Urinary bladder (tissue), 4 donors: ENCODE measurements at places on chromosomes 7 and 10. TPM values are rescaled to one million over a fixed set of nuclear protein-coding genes. Genes with fewer than 3 reads are reported as not detected.

DNA sequence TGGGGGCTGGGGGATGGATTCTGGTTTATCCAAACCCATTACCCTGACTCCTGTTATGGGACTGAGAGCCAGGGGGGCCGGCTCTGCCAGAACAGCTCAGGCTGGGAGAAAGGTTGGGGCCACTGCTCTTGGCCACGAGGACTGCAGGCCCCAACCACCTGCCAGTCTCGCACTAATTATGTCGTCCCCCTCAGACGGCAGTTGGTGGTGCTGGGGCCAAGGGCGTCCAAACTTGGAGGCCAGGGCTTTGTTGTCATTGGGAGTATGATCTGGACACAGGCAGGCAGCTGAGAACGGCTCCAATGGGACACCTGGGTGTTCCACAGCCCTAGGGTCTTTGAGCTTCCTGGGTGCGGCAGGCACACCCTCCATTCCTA, 34.7 kb downstream of the DRGX start:
- DNase-seq = no peak

GRCh38 chr7:42964849-42965805, 33.0 kb downstream of the MRPL32 start:
- DNase-seq = no peak

GRCh38 chr7:10075866-10076265, 897.8 kb upstream of the PHF14 start:
- no peak for DNase-seq

Gene WEE2
- 0.42 TPM for total RNA-seq

DNA sequence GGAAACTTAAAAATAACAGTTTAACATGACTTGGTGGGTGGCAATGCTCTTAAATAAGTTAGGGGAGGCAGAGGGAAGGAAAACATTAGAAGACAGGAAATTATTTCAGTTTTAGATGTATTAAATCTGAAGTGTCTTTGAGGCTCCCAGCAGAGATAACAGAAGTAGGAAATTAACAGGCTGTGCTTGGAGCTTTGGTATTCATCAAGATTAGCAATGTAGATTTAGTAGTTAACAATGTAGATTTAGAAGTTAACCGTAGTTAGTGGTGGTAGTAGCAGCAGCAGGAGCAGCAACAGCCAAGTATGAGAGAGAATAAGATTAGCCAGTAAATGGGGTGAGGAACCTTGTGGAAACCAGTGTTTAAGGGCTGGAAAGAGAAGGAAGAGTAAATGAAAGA, 48.7 kb upstream of the UBN2 start:
- no peak for DNase-seq

DNA sequence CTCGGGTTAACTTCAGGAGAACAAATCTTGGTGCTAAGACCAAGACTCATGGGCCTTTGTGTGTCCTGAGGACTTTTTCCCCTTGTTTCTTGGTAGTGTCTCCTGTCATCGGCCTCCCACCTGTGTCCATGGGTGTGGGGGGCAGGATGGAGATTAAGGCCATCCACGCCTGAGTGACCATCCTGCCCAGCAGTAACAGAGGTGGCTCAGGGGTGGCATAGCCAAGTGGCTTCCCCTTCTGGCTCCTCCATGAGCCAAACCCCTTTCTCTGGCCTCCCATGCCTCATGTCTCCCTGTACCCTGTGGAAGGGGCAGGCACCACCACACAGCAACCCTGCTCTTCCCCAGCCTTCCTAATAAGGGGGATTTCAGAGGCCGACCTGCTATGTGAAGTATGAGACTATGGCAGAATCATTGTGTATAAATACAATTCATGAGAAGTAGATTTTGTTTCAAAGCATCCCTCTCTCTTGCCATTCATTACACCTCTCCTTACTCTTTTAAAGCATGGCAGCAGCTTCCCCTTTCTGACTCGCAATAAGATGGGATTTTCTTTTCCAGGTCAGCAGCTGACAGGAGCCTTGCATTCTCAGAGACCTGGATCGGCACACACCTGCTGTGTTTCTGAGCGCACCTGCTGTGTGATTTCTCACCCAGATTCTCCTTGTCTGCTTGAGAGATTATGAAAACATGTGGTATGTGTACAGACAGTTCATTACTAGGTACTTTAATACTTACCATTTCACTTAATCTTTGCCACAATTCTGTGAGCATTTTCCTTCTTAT, 102.5 kb downstream of the XPNPEP1 start:
- DNase-seq = no peak

DNA sequence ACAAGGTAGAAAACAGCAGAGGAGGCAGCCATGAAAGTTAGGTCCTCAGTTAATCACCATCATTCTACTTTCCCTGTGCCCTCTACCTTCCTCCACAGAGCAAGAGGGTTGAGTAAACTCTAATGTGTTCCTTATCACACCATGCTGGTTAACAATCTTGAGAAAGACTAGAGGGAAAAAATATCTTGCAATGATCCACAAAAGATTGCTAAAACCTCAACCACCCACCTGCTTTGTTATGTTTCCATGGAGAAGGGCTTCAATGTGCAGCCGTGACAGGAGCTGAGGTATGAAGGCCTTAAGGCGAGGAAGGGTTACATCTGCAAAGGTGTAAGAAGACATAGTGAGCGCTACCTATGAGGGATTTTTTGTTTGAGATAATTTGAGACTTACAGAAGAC, 103.9 kb downstream of the IDE start:
- DNase-seq = no peak

Gene ANKRD16
- 8.8 TPM for total RNA-seq

GRCh38 chr10:106582291-106582690, 582.2 kb downstream of the SORCS1 start:
- no peak for DNase-seq

GRCh38 chr7:81676105-81676811, 93.6 kb downstream of the HGF start:
- DNase-seq = no peak

Gene UPK3BL1
- total RNA-seq = 135 TPM

DNA sequence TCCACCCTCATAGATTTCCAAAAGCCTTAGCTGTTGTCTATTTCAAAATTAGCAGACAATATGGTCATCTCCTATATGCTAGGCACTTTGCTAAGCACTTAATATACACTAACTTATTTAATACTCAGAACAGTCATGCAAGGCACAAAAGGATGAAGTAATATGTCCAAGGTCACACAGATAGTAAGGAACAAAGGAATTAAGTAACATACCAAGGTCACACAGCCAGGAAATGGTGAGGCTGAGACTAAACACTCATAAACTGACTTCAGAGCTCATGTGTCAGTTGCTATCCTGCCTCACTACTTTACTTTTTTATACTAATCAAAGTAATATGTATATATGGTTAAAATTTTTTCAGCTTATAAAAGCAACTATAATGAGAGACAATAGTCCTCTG, 23.6 kb upstream of the HIBADH start:
- DNase-seq = no peak

Gene IKZF1
- 7.8 TPM for total RNA-seq

Gene CACNB2
- 40.4 TPM for total RNA-seq

GRCh38 chr7:108252177-108252576, 122.0 kb upstream of the LAMB4 start:
- DNase-seq = no peak

DNA sequence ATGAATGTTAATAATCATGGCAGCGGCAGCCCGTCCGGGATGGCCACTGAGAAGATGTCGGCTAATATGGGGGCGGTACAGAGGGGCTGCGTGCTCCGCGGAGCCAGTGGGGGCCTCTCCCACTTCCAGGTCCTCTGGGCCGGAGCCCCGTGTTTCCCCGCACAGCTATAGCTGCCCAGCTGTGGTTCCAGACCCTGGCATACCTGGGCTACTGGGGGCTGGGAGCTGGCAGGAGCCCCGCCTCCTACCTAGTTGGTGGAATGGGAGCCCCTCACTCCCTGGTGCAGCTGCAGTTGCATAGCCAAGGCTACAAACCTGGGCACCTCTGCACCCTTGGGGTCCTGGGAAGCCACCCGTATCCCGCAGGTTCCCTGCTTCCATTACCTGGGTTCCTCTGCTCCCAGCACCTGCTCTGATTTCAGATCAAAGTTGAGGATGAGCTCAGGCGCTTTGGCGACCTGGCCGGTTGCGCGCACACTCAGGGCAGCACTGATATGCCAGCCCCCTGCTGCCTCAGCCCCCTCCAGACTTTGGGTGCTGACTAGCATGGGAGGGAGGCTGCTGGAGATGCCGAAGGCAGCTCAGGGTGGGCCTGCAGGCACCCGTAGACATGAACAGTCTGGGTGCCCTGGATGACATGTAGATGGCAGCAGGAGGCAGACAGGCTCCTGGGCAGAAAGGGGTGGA, 236.5 kb upstream of the SEMA3D start:
- DNase-seq = no peak

Gene NPFFR1
- 0.05 TPM for total RNA-seq

GRCh38 chr10:27526242-27526641, 22.1 kb downstream of the RAB18 start:
- no peak for DNase-seq

DNA sequence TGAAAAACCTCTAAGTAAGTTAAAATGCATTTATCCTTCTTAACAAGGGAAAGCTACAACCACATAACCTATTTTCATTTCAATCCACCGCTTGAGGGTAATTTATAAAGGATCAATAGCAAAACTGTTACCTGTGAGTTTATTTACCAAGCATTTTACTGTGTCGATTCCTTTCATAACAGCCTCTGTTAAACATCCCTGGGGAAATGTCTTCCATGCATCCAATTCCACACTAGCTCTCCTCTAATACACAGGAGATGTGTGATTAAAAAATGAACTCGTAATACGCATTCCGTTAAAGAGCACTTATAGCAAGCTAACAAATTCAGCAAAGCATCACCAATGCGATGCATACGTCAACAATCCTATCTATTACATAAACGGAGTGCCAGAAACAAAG, 185.7 kb downstream of the SFMBT2 start:
- no peak for DNase-seq

GRCh38 chr10:15084502-15084922, 4.1 kb downstream of the ACBD7 start:
- DNase-seq = peak; percentile 72

Gene TAS2R3
- total RNA-seq = 7.5 TPM

- DNase-seq = no peak
Measured at GRCh38 chr7:157357129-157358040, 20.6 kb downstream of the DNAJB6 start.

- DNase-seq = no peak
Measured at GRCh38 chr10:1006573-1006972, 18.3 kb downstream of the GTPBP4 start.

- DNase-seq = no peak
Measured at GRCh38 chr10:122152544-122152943, 118.6 kb upstream of the BTBD16 start.

GRCh38 chr7:145978769-145979168, 137.8 kb upstream of the CNTNAP2 start:
- no peak for DNase-seq

Gene TAS2R5
- total RNA-seq = 6.5 TPM

GRCh38 chr10:29798921-29799690, 164.3 kb upstream of the SVIL start:
- no peak for DNase-seq

Gene NUTM2B
- total RNA-seq = 0.21 TPM

GRCh38 chr10:26291721-26292480, 75.3 kb downstream of the GAD2 start:
- DNase-seq = no peak

DNA sequence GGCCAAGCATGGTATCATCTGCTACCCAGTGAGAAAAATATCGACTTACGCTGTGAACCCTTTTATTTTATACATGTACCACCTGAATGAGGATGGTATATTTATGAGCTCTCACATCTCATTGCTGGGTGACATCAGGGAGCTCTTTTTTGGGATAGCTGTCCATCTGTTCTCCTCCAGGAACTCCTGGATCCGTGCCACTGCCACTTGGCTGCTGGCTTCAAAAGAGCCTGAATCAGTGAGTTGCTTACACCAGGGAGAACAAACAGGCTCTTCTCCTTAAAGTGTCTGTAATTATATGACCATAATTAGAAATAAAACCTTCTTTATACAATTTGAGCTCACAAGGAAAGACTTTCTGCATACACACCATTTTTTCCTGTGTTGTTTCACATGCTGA, 106.2 kb downstream of the KAT6B start:
- DNase-seq = no peak

GRCh38 chr10:97365761-97366351, 31.3 kb upstream of the FRAT2 start:
- DNase-seq = no peak

- no peak for DNase-seq
Measured at GRCh38 chr7:29377718-29378117, 183.1 kb downstream of the CHN2 start.

Gene NUTM2A
- 0.69 TPM for total RNA-seq

DNA sequence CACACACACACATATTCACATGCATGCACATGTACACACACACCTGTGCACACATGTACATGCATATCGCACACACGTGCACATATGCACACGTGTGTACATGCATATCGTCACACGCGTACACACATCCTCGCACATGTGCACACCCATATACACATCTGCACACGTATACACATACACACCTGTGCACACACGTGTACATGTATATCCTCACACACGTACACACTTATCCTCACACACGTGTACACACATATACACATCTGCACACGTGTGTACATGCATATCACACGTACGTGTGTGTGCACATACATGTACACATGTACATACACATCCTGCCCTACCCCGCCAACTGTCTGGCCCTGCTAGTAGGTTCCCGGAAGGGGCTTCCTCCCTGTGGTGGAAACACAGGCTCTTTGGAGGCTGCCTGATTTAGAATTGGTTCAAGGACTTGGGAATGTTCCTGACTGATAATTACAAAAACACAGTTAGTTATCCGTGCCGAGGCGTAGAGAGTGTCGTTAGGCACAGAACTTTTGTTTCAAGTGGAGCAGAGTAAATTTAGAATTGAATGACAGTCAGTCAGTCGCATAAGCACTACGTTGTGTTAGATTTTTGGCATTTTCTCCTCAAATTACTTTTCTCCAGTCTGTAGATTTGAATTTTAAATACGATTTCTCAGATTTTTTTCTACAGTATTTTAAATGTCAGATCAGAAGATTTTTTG, 18.5 kb upstream of the PRKAR1B start:
- DNase-seq = no peak

DNA sequence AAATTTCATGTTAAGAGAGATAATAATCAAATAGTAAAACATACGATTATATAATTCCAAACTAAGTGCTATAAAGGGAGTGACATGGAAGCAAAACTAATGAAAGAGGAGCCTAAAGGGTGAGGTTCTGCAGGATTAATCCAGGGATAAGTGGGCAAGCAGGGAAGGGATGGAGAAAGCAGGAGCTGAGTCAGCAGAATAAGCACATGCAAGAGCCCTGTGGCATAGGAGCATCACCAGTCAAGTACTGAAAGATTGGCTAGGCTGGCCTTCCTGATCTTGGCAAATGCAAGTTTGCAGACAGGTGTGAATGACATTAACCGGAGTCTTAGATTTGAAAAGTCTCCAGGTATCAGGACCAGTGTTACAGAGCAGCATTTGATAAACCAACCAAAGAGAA, 336.4 kb downstream of the ELMO1 start:
- DNase-seq = no peak

- DNase-seq = no peak
Measured at GRCh38 chr7:128458956-128459355, 3.3 kb downstream of the HILPDA start.

- DNase-seq = no peak
Measured at GRCh38 chr7:126449611-126450268, 803.0 kb downstream of the GRM8 start.
